ENCODE measurements at places on chromosomes 2 and 18.

GRCh38 chr2:226660526-226660925 lies 139.1 kb downstream of the IRS1 start:
- no peak for DNase-seq

GRCh38 chr2:8522687-8523086 lies 159.2 kb upstream of the ID2 start:
- no peak for DNase-seq

GRCh38 chr2:156065912-156066311 lies 266.6 kb downstream of the NR4A2 start:
- DNase-seq, result no peak

DNA sequence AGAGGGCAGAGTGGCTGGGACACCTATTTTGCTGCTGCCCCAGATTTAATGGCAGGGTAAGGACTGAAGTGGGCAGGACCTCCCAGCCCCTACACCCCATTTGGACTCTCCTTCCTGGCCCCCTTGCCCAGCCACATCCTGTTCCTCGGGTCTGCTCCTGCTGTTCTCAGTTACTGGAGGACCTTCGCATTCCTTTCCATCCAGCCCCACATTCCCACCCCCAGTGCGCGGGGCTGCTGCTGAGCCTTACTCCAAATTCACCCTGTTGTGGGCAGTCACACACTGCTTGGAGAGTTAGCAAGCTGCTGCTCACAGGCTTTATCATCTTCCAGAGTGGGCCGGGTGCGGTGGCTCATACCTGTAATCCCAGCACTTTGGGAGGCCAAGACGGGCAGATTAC lies 75.2 kb upstream of the SLC14A2 start:
- no peak for DNase-seq

- no peak for DNase-seq
Observed at GRCh38 chr2:27729198-27729597, 42.3 kb upstream of the MRPL33 start.

DNA sequence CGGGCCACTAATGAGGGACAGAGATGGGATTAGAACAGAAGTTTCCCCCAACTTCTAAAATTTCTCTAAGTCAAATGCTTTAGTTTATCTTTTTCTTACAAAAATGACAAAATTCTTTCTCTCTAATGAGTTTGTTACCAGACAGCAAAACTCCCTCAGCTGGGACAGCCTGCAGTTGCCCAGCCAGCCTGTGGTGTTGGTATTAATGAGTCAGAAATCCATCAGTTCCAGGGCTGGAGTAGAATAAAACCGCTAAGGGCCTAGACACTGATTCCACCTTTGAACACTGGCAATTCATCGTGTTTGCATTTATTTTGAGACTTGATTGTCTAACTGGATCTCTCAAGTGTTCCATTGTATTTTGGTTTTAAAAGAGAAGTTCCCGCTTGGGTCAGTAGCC lies 38.3 kb upstream of the SMAD2 start:
- no peak for DNase-seq

GRCh38 chr2:189798312-189799029 lies 14.2 kb downstream of the PMS1 start:
- no peak for DNase-seq

Measured in NCI-H1092 (cell line).